NCI-H2081 treated with DMSO at 0.1 percent for 48 hours (cell line): ENCODE measurements at places on chromosomes 5 and 9.

DNA sequence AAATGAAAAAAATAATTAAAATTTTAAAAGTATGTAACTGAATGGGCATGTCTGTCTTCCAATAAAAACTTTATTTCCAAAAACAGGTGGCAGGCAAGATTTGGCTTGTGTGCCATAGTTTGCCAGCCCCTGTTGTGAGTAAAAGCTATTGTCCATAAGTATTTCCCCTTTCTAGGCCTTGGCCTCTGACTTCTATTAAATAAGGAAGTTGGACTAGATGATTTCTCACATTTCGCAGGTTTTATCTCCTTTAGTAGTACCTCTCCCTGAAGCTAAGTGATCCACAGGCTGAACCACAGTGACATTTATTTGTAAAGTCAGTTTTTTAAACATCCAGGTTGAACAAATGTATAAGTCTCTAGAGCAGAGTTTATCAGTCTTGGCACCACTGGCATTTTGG, 41.3 kb downstream of the RECK start:
- DNase-seq: no peak

- DNase-seq: no peak
Measured at GRCh38 chr9:86486891-86487837, 133.0 kb upstream of the TUT7 start.

DNA sequence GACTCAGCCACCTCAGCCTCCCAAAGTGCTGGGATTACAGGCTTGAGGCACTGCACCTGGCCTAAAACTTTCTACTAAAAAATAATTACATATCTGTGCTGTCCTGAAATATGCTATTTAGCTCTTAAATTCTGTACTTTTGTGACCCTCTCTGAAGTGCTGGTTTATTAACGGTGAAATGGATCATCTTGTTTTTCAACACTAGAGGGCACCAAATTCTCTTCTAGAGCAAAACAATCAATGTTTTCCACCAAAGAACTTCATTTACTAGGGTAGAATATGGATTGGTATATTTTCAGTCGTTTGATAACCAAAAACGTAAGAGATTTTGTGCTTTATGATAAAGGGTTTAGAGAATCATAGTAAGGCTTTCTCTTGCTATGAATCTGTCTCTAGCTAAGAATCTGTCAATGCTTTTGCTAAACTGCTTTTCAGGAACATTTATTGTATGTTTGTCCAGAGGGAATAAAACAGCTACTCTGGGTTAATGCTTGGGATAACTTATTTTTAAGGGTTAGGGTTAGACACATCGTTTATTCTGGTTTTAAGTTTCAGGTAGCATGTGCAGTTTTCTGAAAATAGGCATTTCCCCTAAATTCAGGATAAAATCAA, 63.6 kb downstream of the RNF180 start:
- DNase-seq: no peak

- no peak for DNase-seq
Measured at GRCh38 chr9:109519366-109519765, 21.3 kb upstream of the PTPN3 start.

- DNase-seq: no peak
Measured at GRCh38 chr5:82991678-82992323, 85.4 kb downstream of the TMEM167A start.

DNA sequence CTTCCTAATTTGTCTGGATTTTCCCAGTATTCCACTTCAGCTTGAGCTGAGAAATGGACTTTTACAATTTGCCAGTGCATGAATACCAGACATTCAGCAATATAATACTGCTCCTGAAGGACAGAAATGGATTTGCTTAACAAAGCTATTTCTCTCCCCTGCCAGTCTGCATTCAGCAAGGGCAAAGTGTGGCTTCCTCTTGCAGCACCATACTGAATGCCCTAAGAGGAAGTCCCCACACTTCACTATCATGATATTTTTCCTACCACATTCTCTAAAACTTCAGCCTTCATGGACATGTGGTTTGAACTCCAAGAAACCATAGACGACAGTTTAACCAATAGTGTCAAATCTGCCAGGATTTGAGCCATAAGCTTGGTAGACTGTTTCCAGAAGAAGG, 19.8 kb upstream of the TLE4 start:
- no peak for DNase-seq

DNA sequence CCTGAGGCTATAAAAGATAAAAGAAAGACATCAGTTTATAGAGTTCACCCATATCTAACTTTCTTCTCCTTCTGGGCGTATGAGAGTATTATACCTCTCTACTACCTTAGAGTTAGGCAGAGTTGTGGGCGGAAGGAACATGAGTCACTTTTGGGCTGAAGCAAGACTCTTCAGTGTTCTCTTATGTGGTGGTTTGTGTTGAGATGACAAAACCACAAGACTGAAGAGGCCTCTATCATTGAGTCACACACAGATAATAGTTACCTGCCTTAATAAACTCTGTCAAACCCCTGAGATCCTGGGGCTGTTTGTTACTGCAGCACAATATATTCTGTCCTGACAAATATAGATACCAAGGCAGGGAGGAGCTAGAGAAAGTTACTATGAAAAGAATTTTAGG, 184.2 kb downstream of the EFNA5 start:
- DNase-seq: no peak

DNA sequence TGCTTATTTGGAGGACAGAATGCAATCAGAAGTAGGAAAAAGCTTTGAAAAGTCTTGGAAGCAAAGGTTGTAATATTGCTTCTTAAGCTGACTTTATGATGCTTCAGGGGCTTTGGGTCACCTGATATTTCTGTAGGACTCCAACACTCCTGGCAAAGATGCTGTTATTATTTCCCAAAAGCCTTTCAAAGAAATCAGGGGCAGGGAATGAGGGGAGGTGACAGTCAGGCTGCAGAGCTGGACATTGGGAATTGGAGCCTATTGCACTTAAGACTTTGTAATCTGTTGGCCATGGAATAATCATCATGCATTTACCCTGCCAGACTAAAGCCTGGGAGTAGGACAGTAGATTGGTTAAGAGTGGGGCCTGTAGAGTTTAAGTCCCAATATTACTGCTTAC, 168.3 kb upstream of the IL12B start:
- DNase-seq: no peak

GRCh38 chr5:103186152-103186551, 66.1 kb downstream of the PPIP5K2 start:
- DNase-seq: no peak

- DNase-seq: no peak
Measured at GRCh38 chr5:74433896-74434829, 206.4 kb downstream of the ENC1 start.
